Iris pigment epithelial cell (primary cell): ENCODE measurements at places on chromosomes 6 and 20.

DNA sequence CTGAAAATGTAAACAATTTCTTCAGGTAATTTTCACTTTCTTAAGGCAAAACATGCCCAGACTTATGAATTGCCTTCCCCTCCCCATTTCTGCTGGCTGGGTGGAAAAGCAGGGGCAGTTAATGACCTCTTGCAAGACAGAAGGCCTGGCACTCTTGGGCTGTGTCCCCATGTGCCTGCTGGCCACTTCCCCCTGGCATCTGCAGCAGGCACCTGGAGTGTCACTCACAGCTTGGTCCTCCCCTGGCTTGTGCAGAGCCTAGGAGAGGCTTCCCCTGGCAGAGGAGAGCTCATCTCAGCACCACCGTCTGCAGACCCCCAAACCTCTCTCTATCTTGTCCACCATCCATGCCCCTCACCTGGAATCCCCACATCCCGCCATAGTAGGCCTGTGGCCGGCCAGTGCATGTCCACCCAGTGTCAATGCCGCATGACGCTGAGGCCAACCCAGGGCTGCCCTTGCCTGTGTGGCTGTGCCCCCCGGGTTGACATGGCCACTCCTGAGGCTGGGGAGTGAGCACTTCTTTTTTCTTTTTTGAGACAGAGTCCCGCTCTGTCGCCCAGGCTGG lies 83.5 kb upstream of the SLC22A23 start:
- no peak for DNase-seq

GRCh38 chr20:3842348-3842930 lies 4.2 kb upstream of the MAVS start:
- no peak for DNase-seq

- DNase-seq: no peak
Observed at GRCh38 chr6:165768961-165769360, 105.9 kb upstream of the PDE10A start.

- DNase-seq: no peak
Observed at GRCh38 chr6:46706464-46706863, 18.8 kb downstream of the TDRD6 start.

DNA sequence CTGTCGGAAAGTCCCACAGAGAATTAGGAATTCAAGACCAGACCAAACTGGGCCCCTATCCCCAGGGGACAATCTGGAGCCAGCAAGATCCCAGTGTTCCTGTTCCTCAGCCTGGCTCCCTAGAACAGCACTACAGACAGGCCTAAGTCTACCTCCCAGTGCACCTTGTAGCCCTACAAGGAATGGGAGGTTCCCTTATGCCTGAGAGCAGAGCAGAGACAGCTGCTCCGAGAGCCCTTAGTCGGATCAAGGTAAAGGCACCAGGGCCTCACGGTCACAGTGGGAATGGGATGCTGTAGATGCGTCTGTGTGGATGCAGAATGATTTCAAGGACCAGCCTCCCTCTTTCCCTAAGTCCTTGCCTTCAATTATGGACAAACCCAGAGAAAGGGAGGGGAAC lies 204.5 kb upstream of the STXBP5 start:
- DNase-seq: no peak

GRCh38 chr6:110116258-110116657 lies 63.2 kb downstream of the WASF1 start:
- no peak for DNase-seq

GRCh38 chr6:74735304-74735703 lies 470.5 kb downstream of the COL12A1 start:
- peak; percentile 97 for DNase-seq

GRCh38 chr6:11110921-11111768 lies at the start of gene ERVFRD-1:
ERVFRD-1 (minus strand) TSS chr6:11111725; CDS start chr6:11105310, 6,415 bp downstream.
- no peak for DNase-seq

DNA sequence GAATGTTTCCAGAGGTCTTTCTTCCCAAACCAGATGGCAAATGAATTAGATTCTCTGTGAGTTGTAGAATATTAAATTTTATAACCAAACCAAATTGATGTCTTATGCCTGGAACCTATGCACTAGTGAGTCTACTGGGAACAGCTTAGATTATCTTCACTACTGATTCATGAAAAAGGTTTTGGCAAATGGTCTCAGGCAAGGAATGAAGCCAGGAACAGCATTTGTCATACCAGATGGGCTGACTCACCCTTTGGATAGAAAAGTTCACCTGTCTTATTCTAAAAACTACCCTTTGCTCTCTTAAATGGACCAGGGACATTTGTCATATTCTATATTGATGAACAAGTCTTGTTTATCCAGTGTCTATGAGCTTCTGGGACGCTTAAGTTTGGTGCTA lies 135.4 kb upstream of the ECI2 start:
- peak; percentile 65 for DNase-seq

DNA sequence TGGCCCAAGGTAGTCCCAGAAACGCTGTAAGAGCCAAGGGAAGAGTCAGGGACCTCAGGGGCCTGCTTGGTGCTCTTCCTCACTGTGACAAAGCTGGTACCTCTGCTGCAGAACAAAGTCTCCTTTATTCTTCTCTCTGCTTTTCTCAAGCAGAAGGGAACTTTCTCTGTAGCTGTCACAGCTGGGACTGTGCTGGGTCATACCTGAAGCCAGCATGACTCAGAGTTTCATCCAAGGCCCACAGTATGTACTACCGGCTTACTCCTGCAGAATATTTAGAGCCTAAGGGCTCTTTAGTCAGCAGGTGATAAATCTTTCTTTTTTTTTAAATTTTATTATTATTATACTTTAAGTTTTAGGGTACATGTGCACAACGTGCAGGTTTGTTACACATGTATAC lies 183.2 kb downstream of the TINAG start:
- DNase-seq: no peak

- DNase-seq: no peak
Observed at GRCh38 chr20:43710370-43711044, 16.3 kb downstream of the GTSF1L start.

DNA sequence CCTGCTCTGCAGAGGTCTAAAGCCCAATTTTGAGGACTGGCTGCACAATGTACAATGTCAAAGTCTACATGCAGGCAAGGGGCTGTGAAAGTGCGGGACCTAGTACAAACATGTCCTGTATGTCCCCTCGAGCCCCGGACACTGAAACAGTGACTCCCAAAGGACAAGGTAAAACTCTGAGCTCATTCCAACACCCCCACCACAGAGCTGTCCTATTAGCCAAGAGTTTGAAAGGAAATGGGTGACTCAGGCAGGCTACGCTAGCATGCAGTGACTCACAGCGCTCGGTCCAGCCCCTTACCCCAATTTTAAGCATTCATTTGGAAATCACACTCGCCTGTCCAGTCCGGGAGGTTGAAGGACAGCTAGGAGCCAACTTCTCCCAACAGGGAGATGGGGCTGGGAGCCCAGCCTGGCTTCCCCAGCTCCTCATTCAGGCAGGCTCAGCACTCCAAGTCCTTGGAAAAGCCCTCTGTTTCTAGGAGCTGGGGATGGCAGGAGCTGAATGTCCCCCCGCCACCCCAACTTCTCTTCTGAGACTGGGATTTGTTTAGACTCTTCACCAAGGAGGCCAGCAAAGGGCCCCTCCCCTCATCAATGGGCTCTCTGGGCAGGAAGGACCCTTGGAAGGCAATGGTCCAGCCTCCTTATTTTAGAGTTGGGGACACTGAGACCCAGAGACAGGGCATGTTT lies 3.9 kb downstream of the SDC4 start:
- DNase-seq: peak; percentile 95

DNA sequence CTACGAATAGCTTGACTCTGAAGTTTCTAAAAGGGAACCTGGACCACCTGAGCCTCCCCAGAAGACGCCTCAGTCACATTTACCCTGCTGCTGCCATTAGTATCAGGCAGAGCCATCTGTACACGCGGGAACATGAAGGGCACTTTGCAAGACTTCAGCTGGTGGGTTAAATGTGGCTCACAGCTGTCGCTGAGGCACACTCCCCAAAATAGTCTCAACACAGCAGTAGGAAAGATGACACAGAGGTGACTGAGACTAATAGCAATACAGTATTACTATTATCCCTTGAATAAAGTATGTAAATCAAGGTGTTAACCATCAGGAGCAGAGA lies 29.0 kb downstream of the PSMB1 start:
- no peak for DNase-seq

DNA sequence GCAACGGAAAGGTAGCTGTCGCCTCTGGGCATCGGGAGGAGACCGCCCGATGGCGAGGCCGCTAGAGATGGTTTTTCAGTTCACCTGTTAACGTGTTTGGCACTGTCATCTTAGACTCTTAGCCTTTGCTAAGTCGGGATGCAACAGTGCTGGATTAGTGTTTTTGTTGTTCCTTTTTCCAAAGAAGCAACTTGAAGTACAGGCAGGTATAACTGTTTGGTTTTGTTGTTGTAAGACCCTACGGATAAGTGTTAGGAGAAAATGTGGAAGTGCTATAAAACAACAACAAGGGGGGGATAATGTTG lies 723 bp downstream of the MANEA start:
- peak; percentile 5 for DNase-seq

GRCh38 chr6:36692220-36692619 lies 5.4 kb upstream of the RAB44 start:
- DNase-seq: no peak

DNA sequence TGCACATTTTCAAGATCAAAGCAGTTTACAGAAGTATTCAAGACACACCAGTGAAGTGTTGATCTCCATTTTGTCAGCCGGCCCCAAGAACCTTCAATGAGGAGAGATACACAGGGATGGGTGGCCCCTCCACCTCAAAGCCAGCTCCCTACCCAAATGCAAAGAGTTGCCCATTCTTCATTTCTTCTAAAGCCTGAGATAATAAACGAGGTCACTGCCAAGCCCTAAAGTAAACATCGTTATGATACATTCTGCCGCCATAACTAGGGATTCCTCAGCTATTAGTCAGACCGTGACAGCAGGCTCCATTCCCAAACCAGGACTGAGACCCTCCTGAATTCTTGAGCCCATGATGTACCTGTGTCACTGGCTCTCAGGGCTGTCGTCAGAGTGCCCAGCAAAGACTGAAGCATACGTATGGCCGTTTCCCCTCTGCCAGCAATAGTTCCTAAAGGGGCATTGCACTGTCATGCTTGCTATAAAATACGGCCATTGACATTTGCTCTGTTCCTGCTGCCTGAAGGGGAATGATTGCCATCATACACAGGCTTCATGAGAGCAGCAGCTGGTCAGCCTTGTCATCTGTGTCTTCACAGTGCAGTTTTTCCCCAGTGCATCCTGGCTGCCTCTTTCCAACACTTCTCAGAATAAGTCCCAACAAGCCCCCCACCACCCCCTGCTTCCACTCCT lies 41.7 kb downstream of the ISM1 start:
- no peak for DNase-seq
